Activated CD4-positive, CD25-positive, alpha-beta regulatory T cell treated with anti-CD3 and anti-CD28 coated beads, Interleukin-2, amount 50 U/mL, for 72 hours (primary cell): ENCODE measurements at places on chromosomes 3 and 15.

- no peak for DNase-seq
Measured at GRCh38 chr15:43266834-43267233, at the start of gene TGM5. Gene TGM5, minus strand, starts transcription at chr15:43266928. Its CDS starts 79 bp downstream, at chr15:43266849.

- no peak for DNase-seq
Measured at GRCh38 chr3:30665539-30665938, 59.1 kb downstream of the TGFBR2 start.

GRCh38 chr3:133711013-133711412 is 35.2 kb upstream of the TF start:
- no peak for DNase-seq

DNA sequence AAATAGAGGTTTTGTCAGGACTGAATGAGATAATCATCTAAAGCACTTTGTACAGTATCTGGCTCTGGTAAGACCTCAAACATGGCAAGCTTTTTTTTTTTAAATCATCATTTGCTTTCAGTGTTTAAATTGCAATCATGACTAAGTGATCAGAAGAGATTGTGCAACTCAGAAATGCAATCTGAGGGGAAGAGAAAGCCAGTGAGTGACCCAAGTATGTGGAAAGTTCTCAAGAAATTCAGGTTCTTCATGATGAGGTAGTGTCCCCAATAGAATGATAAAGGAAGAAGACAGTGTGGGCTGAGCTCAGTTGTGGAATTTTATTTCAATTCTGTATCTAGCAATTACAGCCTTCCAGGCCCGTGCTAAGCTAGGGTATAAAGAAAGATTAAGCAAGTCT is 132.2 kb upstream of the TBC1D5 start:
- DNase-seq, result no peak

- no peak for DNase-seq
Measured at GRCh38 chr3:193617628-193618027, 24.6 kb downstream of the OPA1 start.

GRCh38 chr15:39580485-39581241 is at the start of gene THBS1:
Gene THBS1, plus strand, starts transcription at chr15:39581079. Its CDS starts 779 bp downstream, at chr15:39581858.
- DNase-seq, result peak; percentile 43

DNA sequence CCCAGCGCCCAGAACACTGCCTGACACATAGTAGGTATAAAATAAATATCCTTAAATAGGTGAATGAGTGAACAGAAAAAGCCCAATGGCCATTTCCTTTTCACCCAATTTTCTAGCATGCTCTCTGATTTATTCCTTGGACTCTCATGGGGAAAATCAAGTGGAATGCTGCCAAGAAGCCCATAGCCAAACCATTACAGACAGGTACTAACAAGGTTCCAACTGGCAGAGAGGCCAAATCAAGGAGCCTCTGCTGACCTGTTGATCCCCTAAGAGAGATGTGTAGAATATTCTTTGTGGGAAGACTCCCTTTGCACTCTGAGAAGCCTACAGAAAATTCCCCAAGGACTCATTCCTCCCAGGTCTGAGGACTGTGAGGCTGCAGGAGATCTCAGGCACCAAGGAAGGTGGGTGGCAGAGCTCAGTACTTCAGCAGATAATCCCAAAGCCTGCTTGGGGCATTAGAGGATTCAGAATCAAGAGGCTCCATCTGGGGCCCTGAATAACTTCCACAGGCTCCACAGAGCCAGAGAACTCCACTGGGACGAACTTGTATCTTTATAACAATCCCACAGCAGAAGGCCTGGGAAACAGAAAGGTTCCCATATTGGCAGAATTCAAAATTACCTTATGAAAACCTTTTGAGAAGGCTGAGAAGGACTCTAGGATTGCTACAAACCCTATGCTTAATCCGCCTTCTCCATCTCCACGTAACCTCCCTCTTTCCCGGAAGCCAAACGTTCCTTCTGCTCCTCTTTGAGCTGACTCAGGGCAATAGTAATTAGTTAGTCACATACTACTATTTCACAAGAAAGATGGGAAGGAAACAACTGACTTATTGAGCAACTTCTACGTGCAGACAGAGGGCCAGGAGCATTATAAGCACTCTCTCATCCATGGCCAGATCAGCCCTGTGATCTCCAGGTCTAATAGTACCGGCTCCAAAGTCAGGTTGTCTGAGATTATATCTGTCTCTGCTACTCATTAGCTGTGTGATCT is 34.5 kb downstream of the PRICKLE2 start:
- no peak for DNase-seq
